ENCODE measurements at places on chromosomes 3 and 15. TPM values are rescaled to one million over a fixed set of nuclear protein-coding genes. Genes with fewer than 3 reads are reported as not detected.

PLCH1 gene
- 28.8 TPM for total RNA-seq

ZNF660 gene
- 14.7 TPM for total RNA-seq

KNG1 gene
- not detected for total RNA-seq

GORASP1 gene
- total RNA-seq = 38.5 TPM

SHF gene
- total RNA-seq = 32.2 TPM

ZNF502 gene
- 3.6 TPM for total RNA-seq

CCDC54 gene
- total RNA-seq = not detected

ARL14 gene
- total RNA-seq = not detected

SNURF gene
- total RNA-seq = 21.1 TPM

MUC20 gene
- total RNA-seq = not detected

EOMES gene
- total RNA-seq = not detected

EHHADH gene
- total RNA-seq = 3.7 TPM

GRM2 gene
- total RNA-seq = 1.9 TPM

ATXN7 gene
- total RNA-seq = 30.4 TPM

CLDN16 gene
- total RNA-seq = not detected

CA12 gene
- total RNA-seq = 0.81 TPM

SH3GL3 gene
- total RNA-seq = 3.8 TPM

SPTBN5 gene
- total RNA-seq = not detected

ZMYND10 gene
- 0.37 TPM for total RNA-seq

SNX33 gene
- total RNA-seq = 10.1 TPM

SLC12A1 gene
- not detected for total RNA-seq

CCDC191 gene
- 6.4 TPM for total RNA-seq

AVEN gene
- 21.9 TPM for total RNA-seq

CCDC39 gene
- total RNA-seq = 3.3 TPM

ABI3BP gene
- not detected for total RNA-seq

TRPM1 gene
- total RNA-seq = not detected

GPR87 gene
- total RNA-seq = not detected

DCP1A gene
- total RNA-seq = 21.6 TPM

KLHL40 gene
- total RNA-seq = not detected

SHC4 gene
- 2.2 TPM for total RNA-seq

TLR9 gene
- not detected for total RNA-seq

ITPKA gene
- total RNA-seq = 0.09 TPM

GHSR gene
- not detected for total RNA-seq

IL17RD gene
- total RNA-seq = 33.6 TPM

KBTBD13 gene
- total RNA-seq = not detected

PLCB2 gene
- total RNA-seq = 0.56 TPM

GRAMD2A gene
- total RNA-seq = 0.43 TPM

CCR8 gene
- not detected for total RNA-seq

MOBP gene
- total RNA-seq = not detected

GOLGA8B gene
- total RNA-seq = 83.1 TPM

FOXL2 gene
- total RNA-seq = not detected

RASGRP1 gene
- total RNA-seq = 2.5 TPM

ALG3 gene
- 39.1 TPM for total RNA-seq

NR1I2 gene
- 0.22 TPM for total RNA-seq

SLITRK3 gene
- total RNA-seq = 1.1 TPM
